Hepatocyte (in vitro differentiated cells): ENCODE measurements at places on chromosomes 6 and 20.

DNA sequence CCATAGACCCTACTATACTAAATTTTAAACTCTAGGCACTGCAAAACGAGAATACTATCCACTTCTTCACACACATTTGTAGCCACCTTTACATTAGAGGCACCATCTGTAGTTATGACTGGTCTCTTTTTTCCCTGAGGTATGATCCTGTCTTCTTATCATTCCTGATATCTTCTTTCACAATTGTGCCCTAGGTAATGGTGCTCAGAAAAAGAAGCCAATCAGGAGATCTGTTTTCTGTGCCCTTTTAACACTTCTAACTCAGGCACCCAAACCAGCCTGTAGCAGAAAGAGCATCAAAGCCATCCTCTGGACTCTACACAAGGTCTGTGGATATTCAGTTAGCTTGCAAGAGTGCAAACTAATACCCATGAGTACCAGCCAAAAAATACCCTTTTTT, 149.7 kb upstream of the SGK1 start:
- DNase-seq = no peak

DNA sequence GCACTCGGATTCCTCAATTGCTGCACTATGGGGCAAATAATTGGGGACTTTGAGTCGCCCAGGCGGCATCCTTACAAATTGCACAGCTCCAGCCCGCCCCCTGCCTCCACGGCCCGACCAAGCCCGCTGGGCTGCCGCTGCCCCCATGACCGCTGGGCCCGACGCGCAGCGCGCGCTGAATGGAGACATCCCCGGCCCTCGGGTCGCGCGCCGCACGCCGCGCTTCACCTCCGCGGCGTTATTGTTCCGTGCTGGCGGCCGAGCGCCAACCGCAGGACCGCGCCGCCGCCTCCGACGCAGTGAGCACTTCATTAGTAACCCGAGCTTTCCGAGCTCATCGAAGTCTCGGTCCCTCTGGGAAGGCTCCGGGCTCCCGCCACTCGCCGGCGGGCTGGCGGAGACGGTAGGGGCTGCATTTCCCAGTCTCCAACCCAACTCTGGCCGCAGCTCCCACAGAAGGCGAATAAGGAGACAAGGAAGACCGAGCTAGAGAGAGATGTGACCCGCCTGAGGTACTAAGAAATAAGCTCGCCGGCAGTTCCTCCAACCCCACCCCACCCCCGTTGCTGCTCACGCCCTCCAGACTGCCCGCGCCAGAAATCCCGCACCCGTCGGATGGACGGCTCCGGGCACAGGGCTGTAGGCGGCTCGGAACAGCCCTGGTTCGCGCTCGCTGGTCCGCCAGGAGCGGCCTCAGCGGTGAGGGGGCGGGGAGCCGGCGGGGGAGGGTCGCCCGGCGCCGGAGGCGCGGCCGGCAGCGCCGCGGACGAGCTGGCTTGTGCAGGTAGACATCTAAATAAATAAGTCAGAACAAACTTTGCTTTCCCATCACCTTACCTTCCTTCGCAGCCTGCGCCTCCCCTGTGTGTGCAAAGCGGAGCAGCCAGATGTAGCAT, 703 bp downstream of the EPHA7 start:
- peak; percentile 66 for DNase-seq

DNA sequence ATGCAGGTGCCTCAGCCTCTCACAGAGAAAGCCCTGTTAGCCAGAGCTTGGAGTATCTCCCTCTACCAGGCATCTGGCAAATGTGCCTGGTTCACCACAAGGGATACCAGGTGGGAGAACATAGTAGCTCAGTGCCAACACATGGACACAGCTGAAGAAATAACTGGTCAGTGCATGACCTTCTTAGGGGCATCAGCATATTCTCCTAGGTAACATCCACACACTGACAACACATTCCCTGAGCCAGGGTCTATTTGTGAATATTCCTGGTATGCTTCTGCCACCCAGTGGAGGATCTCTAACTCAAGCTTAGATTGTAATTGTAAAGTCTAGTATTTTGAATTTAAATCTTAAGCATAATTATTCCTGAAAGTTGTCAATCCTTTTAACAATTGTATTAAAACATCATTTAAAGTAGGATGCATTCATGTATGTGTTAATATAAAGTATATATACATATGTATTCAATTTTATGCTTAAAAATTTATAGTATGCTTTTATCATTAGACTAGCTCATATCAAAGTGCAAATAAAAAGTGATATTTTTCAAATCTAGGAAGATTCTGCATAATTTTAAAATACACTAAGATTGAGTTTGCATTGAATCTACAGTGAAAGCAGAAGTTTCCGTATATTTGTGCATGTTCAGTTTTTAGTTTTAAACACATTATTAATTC, 45.3 kb upstream of the COL21A1 start:
- peak; percentile 76 for DNase-seq

DNA sequence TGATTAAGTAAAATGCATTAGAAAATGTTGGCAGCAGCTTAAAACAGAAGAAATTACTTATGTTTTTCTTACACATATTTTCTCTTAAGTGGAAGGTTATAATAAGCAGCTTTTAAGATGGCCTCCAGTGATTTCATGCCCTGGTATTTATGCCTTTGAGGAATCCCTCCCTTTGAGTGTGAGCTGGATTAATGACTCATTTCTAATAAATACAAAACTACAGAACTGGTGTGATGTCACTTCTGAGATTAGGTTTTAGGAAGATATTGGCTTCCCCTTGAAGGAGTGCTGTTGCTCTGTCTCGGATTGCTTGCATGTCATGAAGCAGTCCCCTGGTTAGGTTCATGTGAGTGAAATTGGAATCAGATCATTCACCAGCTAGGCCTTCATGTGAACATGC, 143.2 kb upstream of the EPHA7 start:
- no peak for DNase-seq

DNA sequence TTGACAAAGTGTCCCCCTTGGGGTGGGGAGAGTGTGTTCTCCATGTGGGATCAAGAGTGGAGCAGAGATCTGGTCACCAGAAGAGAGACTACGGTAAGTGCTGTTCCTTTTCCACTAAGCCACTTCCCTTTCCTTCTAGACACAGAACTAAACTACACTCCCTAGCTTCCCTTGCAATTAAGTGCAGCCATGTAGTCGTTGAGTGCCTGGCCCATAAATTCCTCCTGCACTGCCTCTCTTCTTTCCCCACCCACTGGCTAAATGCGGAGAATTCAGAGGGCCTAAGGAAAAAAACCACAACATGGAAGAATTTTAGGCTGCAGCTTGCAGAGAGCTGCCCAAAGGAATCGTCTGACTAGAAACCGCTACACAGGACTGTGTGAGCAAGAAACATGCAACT, 1.5 kb downstream of the WDR27 start:
- peak; percentile 53 for DNase-seq
